NCI-H2081 treated with DMSO at 0.1 percent for 48 hours (cell line): ENCODE measurements at places on chromosomes 12 and 14.

DNA sequence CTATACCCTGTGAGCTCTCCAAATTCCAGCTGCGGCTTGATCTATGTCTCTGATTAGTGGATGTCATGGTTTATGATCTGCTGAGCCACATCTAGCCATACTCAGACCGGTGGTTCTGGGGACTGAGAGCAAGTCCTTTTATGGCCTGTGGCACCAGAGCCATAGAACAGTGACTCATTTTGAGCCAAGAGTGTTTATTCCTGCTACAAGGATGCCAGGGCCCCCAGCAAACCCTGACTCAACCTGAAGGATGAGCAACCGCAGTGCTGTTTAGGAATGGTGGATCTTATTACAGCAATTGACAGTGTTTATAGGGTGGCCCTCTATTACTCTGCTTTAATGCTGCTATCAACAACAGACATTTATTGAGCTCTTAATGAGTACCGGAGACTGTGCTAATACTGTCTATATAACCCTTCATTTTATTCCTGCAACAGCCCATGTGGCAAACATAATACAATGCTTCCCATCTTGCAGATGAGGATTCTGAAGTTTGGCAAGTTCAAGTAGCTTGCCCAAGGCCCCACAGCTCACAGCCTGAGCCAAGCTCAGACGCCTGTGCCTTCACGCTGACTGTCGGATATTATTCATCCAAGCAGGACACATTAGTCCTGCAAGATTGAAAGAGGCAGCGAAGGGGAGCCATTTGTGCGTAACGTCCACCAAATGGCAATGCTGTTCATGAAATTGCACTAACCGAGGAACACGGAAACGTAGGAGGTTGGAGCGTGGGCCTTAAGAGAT, 273.6 kb upstream of the PWP1 start:
- no peak for DNase-seq

GRCh38 chr12:31220633-31221550, 105.1 kb downstream of the SINHCAF start:
- DNase-seq, result no peak

- no peak for DNase-seq
Observed at GRCh38 chr14:21965042-21965441, 291.4 kb upstream of the OR4E1 start.

DNA sequence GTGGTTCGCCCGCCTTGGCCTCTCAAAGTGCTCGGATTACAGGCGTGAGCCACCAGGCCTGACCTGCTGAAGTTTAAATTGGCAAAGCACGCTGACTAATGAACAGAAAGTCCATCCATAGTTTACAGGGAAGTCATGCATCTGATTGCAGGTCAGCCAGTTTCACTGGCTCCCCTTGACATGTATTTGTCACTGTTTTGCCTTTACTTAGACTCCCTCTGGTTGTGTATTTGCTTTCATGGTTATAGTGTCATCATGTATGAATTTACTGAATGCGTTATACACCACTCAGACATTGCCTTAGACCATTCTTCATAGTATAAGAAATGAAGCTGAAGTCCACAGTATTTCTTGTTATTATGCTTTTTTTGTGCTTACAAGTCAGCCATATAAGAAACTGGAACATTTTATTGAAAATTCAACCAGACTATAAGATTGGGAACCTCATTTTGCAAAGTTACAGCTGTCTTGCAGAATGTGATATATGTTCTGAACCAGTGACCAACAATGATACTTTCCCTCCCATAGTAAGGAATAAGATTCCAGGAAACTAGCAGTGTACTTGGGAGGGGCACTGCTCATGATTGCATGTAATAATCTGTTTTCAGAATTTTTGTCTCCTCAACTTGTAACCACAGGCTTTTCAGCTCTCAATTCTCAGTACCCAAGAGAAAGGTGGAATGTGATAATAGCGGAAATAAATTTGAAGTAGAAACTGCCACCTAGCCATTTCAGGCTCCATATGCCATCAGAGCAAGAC, 51.9 kb upstream of the ATF7IP start:
- no peak for DNase-seq

- DNase-seq, result no peak
Observed at GRCh38 chr14:38197001-38197783, 10.5 kb upstream of the SSTR1 start.

- no peak for DNase-seq
Observed at GRCh38 chr12:128644664-128645296, 179.0 kb downstream of the SLC15A4 start.
